Muscle of arm (tissue), 14 donors: ENCODE measurements at places on chromosomes 7 and 10.

DNA sequence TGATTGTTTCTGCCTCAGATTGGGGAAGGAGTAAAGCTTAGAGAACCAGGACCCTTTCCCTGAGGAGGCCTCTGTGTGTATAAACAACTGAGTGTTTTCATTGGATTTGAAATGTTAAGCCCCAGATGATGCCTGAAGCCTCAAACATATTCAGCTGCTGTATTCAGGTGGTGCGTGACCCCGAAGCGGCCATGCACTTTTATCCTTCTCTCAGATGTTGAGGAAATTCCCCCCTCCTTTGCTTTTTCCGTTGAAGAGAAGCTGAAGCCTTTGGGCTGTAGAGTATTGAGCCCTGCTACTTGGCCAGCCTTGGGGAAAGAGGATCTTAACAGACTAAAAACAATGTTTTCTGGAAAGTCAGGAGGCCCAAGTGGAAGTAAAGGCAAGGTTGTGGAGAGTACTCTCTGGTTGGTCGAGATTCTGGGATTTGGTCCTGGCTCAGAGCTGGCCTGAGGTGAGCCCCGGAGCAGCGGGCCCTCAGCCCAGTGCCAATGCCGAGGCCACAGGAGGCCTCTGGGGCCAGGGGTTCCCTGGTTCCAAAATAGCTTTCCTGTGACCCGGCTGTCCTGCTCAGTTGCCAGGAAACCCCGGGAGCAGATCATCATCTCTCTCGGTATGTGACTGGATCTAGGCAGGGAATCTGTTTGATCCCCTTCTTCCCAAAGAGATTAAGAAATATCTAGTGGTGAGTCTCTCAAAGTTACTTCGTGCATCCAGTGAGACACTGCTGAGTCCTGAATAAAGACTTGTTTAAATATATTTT is 22.5 kb downstream of the FKBP6 start:
- no peak for DNase-seq

DNA sequence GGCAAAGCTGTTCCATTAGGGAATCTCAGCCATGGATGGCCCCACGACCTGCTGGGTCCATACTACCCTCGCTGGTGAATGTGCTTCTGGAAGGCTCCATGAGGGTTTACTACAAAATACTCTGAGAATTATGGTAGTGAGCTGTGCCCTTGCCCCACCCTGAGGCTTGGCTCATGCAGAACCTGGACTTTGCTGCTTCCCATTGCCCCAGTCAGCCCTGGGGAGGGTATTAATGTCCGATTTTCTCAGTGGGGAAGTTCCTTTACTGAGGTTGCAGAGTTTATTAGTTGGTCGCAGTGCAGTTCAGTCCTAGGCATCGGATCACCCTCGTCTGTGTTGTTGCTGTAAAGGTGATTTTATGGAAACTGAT is 310.1 kb downstream of the WDR37 start:
- no peak for DNase-seq

DNA sequence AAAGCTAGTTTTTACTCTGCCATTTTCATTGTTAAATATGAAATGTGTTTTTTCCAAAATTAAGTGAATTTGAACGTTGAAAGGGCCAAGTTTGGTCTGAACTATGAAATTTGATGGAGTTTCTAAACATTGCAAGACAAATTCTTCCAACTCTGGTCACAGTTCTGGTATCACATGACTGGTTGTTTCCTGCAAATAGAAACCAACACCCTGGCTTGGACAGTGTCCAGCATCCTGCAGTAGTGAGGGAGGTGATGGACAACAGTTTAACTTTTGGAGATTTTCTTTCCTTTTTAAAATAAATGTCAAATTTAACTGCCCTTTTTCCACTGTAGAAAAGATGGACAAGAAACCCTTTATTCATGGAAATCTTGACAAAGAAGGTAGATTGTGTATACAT is 54.8 kb upstream of the AGBL3 start:
- no peak for DNase-seq

DNA sequence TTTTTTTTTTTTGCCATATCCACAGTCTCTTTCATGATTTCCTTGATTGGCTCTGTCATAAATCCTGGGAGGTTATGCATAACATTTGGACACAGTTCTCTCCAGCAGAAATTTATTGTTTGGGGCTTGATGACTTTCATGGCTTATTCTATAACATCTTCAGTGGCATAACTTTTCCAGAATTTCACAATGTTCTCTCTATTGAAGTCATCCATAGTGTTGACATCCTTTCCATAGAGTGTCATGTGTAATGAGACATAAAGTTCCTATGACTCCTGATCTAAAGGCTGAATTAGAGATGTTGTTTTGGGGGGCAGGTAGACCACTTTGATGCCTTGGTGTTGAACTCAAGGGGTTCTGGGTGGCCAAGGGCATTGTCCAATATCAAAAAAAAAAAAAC is 36.7 kb upstream of the STK17A start:
- DNase-seq: no peak

- DNase-seq: no peak
These were observed 236.4 kb downstream of the PRPF18 start for GRCh38 chr10:13823096-13823708.

DNA sequence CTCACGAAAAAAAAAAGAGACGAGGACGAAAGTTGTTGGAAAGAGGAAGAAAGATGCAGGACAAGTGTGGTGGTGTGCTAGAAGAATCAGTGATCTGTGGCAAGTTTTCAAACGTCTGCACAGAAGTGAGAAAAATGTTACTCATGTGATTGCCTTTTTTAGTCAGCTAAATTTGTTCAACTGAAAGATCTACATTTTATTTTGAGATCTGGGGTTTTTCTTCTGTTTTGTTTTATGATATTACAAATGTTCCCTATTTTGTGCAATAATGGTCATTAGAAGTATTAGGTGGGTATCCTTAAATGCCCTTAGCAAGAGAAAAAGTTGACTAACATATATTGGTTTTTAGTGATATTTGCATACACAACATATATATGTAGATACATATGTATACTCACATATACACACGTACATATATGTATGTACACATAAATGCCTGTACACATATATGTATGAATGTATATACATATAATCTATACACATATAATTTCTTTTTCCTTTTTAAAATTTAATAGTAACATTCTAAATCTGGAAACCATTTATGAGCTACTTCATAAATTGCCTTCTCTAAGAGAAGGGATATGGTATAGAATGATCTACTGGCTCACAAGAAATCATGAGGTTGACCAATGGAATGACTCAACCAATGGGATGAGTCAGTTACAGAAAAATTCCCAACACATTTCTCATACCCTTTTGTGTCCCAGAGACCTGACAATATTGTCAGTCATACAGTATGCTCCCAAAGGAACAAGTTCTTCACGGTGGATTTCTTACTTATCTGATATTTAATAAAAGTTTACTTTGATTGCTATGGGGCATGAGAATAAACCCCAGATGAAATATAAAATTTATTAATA is 38.4 kb downstream of the SLC39A12 start:
- DNase-seq: no peak

GRCh38 chr7:84513061-84513460 is 318.5 kb upstream of the SEMA3A start:
- peak; percentile 75 for DNase-seq

DNA sequence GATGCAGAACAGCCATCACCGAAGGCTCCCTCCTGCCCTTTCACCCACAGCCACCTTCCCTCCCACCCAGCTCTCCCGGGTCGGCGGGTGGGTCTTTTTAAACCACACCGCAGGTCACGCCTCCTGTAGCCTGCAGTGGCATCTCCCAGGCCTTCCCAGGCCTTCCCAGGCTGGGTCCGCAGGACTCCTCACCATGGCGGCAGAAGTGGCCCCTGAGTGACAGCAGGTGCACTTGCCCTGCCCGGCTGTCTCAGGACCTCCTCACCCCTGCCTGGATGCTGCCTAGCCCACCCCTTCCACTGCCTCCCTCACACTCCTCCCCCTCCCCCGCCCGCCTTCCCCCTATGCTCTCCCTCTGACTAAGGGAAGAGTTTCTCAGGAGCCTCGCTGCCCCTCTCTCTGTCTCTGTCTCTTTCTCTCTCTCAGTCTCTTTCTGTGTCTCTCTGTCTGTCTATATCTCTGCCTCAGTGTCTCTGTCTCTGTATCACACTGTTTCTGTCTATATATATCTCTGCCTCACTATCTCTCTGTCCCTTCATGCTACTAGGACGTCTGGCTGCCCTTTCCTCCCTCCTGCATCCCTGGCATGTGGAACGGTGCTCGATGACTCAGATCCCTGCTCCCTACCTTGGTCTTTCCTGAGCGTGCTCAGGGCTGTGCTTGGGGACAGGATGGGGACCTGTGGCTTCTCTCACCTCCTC is 57.5 kb downstream of the GLRX3 start:
- DNase-seq: no peak

GRCh38 chr10:5293691-5294550 is 70.8 kb upstream of the UCN3 start:
- DNase-seq: no peak

DNA sequence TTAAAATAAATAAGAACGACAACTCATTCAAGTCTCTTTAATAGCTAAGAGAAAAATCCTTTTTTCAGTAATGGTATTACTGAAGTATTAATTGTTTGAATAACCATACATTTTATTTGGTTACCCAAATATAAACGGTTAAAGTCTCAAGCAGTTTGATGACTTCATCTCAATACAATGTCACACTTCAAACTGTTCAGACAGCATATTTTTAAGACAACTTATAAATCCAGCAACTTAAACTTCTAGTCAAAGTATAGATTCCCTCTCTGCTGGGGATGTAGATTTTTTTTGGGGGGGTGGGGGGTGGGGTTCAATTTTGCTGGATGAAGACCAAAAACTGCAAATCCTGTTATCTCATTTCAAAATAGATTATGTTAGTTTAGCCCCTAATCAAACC is 42.0 kb downstream of the GNA12 start:
- DNase-seq: no peak

- no peak for DNase-seq
These were observed 237.2 kb downstream of the SKAP2 start for GRCh38 chr7:26627221-26627620.

- DNase-seq: no peak
These were observed 244.3 kb downstream of the MTERF1 start for GRCh38 chr7:91636129-91636724.

DNA sequence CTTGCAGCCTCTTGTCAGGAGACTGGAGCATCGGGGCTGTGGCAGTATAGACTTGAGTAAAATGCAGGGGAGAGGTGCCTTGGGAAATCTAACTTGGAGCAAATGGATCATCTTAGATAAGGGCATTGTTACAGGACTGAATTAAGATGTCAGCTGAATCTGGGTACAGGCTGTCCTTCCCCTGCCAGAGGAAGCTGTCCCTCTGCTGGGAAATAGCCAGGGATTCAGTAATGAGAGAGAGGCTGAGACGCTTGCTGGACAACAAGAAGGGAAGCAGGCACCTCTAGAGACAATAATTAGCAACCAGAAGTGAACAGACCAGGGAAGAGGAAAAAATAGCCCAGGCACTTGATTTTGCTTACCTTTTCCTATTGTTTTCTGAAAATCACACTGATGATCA is 20.7 kb upstream of the RAPGEF5 start:
- DNase-seq: no peak

GRCh38 chr7:85781606-85782005 is 594.8 kb upstream of the SEMA3D start:
- no peak for DNase-seq

GRCh38 chr7:33725111-33726025 is 180.0 kb upstream of the BMPER start:
- DNase-seq: no peak

DNA sequence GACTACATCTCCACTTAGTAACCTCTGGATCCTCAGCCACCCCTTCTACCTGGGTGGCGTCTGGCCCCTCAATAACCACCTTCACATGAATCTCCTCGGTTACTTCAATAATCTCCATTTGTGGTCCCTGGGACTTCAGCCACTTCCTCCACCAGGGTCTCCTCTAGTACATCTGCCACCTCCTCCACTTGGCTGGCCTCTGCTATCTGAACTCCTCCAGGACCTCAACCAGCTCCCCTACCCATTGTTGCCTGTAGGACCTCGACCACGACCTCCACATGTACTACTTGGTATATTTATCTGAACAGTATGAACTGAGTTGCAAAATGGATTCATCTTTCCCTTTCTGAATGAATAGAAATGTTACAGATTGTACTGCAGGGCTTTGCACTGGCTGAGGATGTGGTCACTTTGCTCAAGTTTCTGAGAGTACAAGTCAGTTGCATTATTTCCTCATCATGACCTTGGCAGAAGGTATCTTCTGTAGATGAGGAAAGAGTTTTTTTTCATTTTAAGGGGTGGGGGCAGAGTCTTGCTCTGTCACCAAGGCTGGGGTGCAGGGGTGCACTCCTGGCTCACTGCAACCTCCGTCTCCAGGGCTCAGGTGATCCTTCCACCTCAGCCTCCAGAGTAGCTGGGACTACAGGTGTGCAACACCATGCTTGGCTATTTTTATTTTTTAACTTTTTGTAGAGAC is 36.0 kb downstream of the MAT1A start:
- no peak for DNase-seq

DNA sequence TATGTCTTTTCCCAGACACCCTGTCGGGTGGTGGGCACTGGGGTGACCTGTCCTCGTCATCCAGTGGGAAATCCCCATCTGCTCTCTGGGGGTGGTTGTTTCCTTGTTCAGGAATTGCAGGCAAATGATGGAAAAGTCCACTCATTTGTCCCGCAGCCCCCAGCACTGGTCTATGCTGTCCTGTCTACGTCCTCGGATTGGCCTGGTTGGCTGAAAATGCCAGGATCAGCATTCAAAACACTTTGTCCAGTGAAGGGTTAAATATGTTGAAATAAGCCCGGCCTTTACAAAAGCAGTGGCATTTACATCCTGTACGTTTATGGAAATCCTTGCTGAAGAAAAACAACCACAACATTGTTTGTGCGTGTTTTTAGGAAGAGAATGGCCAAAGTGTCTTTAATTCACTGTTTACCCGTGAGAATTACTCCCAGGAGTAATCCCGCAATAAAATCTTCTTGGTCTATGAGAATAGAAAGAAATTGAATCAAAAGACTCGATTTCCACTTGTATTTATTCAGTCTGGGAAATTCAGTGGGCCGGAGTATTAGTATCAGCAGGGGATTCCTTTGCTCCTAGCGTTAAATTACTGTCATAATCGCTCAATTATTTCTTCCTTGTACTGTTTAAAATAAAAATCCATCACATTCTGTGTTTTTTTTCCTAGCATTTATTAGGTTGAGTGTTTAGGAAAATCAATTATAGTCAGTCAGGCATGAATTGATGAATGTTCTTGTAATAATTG is 116.8 kb upstream of the SH2B2 start:
- no peak for DNase-seq

GRCh38 chr10:69858201-69858600 is 56.5 kb downstream of the COL13A1 start:
- no peak for DNase-seq

DNA sequence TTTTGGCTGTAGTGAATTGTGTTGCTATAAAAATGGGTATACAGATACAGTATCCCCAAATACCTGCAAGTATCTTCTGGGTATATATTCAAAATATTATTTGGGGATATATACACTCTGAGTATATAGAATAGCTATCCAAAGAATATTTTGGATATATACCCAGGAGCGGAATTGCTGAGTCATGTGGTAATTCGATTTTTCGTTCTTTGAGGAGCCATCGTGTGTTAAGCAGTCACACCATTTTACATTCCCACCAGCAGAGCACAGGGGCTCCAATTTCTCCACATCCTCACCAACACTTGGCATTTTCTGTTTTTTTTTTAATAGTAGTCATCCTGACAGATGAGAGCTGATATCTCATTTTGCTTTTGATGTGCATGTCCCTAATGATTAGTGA is 61.9 kb downstream of the TEX36 start:
- no peak for DNase-seq

GRCh38 chr10:9331583-9332008 is 1277.1 kb downstream of the GATA3 start:
- peak; percentile 66 for DNase-seq

- no peak for DNase-seq
These were observed 40.0 kb downstream of the FIGNL1 start for GRCh38 chr7:50409856-50410745.
